ENCODE measurements at places on chromosomes 3 and 15.

DNA sequence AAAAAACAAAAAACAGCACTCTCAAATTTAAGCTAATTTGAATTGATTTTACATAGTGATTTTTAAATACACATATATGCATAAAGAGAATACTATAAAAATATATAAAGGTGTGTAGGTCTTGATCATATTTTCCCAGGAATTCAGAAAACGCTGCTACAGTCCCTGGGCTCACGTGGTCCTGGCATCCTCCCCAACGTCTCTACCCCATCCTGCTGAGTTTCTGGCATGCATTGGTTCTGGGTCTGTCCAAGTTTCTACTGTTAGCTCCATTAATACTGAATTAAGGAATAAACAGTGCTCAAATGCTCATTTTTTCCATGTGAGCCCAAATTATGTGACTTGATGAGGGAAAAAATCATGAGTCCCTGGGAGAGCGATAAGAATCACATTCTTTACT is 32.7 kb upstream of the LAMP3 start:
- DNase-seq: no peak

DNA sequence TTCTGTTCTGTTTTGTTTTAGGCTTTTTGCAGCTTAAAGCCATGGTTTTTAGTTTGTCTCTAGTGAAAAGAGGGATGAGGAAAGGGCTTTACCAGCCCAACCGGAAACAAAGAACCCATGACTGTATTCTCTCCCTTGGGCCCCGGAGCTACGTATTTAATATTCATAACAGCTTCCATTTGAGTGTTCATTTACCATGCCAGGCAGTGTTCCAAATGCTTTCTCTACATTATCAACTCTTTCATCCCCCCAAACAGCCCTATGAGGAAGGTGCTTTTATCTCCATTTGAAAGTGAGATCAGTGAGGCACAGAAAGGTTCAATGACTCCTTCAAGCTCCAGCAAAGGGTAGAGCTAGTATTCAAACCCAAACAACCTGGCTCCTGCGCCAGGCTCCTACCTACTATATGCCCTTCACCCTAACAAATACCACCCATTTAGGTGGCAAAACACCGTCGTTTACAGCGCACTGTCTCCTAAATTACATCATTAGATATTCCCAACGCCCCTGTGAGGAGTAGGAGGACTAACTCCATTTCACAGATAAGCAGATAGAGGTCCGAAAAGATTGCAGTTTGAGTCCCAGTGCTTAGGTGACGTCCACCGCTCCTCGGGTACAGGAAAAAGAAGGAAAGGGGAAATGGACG is 27.9 kb downstream of the GTPBP8 start:
- peak; percentile 30 for DNase-seq

DNA sequence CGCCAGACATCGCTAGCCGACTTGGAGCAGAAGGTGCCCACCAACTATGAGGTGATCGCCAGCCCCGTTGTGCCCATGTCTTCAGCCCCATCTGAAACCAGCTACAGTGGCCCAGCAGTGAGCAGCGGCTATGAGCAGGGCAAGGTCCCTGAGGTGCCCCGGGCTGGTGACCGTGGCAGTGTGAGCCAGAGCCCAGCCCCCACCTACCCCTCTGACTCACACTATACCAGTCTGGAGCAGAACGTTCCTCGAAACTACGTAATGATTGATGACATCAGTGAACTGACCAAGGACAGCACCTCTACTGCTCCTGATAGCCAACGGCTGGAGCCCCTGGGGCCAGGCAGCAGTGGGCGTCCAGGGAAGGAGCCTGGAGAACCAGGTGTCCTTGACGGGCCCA is 12.9 kb upstream of the APEH start:
- DNase-seq: no peak

GRCh38 chr15:95739131-95739530 is 591.4 kb upstream of the NR2F2 start:
- DNase-seq: no peak

DNA sequence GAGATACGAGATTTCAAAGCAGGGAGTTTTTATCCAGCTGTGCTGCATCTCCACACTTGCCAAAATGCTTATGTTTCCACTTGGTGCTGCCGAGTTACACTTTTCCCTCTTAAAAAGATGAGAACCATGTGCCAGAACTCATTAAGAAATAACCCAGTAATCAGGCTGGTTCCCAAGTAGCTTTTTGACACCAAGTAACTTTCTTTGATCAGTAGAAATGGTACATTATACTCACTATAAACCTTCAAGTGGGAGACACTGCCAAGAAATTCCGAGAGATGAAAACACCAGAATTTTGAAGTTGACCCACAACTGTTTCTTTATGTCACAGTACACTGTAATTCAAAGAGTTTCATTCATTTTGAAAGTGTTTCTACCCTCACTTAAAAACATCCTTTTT is 164.6 kb upstream of the CCDC54 start:
- peak; percentile 54 for DNase-seq

DNA sequence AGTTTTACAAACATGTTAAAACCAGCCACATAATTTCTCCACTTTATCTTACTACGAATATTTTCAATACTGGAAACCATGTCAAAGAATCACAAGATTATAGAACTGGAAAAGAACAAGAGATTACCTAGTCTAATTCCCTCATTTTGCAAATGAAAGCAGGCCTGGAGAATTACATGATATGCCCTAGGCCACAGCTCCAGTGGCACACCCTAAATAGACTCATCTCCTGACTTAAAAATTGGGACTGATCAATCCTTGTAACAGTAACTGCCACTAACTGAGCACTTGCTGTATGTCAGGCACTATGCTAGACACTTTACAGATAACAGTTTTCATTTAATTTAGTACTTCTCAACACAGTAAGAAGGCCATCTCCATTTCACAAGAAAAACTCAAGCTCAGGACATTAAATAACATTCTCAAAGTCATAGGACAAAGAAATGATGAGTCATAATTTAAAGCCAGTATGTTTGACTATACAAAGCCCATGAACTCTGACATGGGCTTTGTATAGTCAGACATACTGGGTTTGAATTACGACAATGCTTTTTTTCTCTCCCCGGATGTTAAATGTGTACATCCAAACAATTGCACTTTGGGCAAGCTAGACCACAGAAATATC is 9.4 kb downstream of the IGSF11 start:
- no peak for DNase-seq

DNA sequence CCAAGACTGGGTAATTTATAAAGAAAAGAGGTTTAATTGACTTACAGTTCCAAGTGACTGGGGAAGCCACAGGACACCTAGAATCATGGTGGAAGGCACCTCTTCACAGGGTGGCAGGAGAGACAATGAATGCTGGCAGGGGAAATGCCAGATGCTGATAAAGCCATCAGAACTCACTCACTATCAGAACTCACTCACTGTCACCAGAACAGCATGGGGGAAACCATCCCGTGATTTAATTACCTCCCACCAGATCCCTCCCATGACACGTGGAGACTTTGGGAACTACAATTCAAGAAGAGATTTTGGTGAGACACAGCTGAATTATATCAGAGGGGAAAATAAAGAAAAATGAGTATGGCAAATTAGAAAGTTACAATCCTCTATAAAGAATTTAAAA is 310.9 kb downstream of the BCHE start:
- DNase-seq: no peak

DNA sequence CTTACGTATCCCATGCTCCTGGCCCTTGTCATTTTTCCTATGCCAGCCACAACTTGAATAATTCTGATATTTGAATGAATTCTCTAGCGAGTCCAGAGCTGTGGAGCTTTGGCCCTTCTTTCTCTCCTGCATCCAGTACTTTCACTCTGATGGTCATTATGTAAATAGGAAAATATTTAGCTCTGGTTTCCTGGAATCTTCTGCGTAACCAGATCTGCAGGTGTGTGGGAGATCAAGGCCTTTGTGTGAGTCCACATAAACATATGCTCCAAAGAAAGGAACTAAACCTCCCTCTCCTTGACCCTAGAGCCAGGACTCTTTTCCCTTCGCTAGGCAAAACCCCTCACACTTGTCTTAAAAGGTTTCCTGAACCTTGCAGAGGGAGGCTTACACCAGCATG is 132.5 kb upstream of the THBS1 start:
- no peak for DNase-seq

GRCh38 chr3:197431346-197431910 is 124.3 kb downstream of the BDH1 start:
- no peak for DNase-seq

- DNase-seq: no peak
Observed at GRCh38 chr15:98282656-98283332, 322.3 kb downstream of the ARRDC4 start.

- no peak for DNase-seq
Observed at GRCh38 chr15:45523166-45523460, 558 bp upstream of the SLC30A4 start.

GRCh38 chr3:25665315-25666280 is 891 bp upstream of the TOP2B start:
- DNase-seq: no peak

GRCh38 chr3:163891771-163892170 is 1186.5 kb downstream of the SI start:
- DNase-seq: no peak

DNA sequence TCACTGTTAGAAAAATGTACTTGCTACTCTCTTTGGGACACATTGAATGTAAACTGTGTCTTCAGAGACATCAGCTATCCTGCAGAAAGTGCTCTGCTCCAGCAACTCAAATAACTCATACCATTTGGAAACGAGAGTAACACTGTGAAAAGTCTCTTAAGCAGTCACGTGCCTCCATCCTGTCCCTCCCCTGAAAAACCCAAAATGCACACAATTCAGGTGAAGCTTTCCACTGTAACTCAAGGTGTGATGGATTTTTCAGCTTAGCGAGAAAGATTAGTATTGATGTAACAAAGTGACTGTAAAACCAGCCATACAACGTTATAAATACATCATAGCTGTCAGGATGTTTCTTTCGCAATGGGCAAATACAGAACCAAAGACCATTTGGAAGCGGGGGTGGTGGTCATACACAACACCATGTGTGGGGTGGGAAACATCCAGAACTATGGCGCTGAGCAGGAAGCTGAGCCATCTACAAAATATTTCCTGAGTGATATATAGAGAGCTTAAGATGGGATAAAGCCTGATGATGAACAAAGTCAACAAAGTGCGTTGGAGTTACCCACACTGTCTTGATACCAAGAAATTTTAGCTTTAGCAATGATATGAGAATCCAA is 332.3 kb downstream of the FOXP1 start:
- DNase-seq: no peak

GRCh38 chr3:172868582-172869200 is 118.2 kb downstream of the ECT2 start:
- DNase-seq: no peak

GRCh38 chr3:71064291-71064955 is 519.1 kb downstream of the FOXP1 start:
- DNase-seq: peak; percentile 88

DNA sequence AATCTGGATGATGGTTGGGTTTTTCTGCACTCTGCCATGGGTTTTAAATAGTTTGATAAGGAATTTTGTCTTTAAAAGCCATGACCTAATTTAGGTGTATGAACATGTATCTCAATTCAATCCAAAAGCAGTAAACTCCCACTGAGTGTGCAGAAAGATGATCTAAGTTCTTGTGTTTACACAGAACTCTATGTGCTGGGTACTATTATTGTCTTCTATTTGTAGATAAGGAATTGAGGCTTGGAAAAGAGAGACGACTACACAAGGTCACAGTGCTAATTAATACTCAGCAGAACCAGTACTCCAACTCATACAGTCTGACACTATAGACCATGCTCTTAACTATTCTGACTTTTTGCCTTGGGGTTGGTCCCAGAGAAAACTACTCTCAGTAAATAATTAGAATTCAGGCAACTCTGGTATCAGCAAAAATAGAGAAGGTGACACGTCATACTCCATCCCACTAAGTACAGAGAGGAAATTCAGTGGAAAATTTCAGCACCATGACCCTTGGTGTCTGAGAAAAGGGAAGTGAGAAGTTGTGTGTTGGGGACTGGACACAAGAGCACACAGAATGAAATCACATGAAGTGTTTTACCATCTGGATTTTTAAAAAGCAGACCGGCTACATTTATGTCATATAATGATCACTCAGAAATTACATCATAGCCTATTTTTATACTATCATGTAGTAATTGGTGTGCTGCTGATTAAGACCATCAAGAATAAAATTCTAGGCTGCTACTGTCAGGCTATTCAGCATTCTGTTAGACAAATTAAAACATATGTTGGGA is 18.3 kb upstream of the MYH15 start:
- peak; percentile 25 for DNase-seq

DNA sequence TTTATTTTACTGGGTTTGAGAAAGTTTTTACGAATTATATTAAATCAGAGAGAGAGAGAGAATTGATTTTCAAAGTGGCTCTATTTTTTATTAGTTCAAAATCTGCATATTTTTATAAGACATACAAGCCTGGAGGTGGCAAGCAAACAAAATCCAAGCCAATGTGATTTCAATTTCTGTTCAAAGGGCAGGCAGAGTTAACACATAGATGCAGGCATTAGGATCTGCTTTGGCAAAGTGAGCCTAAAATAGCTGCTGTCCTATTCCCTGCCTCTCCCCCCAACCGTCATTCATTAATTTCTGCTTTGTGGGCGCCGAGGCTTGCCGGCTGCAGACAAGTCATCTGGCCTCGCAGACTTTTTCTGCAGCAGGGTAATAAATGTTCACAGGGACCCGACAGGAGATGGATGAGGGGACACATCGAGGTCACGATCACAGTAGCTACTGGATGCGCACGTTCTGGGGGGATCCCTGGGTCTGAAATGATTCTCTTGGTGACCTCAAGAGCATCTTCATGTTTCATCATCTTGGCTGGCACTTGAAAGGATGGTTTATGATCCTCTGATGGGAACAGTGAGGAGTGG is 123.9 kb upstream of the SLC6A11 start:
- no peak for DNase-seq

DNA sequence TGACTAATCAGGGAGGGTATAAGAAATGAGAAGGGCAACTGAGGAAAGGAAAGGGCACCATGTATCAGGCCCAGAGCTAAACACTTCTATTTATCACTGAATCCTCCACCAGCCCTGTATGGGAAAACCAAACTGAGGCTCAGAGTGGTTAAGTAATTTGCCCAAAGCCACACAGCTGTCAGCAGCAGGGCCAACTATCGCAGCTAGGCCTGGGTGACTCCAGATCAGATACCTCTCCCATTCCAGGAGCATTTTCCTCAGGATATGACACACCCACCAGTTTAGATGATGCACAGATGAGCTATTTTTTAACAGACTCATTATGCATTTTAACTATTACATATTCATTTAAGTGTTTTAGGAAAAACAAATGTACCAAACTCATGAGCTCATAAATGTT is 14.5 kb downstream of the NUP210 start:
- DNase-seq: no peak
